ENCODE measurements at places on chromosomes 5 and 9.

GRCh38 chr9:72982146-72982799 is 29.4 kb upstream of the ALDH1A1 start:
- DNase-seq, result no peak

- no peak for DNase-seq
These were observed 118.6 kb downstream of the ZSWIM6 start for GRCh38 chr5:61450493-61451279.

GRCh38 chr9:6598249-6598725 is 47.2 kb downstream of the GLDC start:
- no peak for DNase-seq

DNA sequence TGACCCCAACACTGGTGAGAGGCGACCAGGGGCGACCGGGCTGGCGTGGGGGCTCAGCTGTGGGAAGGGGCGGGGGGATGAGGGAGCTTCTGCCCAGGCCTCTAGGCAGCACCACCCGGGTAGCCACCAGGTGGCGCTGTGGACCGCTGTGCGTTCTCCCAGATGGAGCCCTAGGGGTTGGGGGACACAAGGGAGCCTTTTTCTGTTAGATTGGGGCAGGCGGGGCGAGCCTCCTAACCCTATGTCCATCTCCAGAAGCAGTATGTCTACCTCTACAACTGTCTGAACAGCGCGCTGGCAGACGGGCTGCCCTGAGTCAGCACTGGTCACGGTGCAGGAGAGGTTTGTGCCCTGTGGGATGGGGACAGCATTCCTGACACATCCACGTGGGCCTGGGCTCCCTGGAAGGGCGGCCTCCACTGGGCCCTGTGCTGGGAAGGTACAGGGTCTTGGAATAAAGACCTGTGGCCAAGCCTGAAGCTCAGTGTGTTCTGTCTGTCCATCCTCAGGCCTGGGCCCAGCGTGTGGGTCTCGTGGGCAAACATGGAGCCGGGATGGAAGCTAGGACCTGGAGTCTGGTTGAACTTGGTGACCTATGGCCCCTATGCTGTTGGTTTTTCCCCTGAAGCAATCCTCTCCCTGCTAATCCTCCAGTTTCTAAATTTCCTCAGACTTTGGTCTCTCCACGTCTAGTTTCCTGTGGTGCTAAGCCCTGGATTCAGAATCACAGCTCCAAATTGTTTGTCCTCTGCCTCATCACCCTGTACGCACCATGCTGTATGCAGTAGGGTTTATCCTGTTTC is 23.1 kb upstream of the SPTLC1 start:
- DNase-seq, result peak; percentile 62

- DNase-seq, result peak; percentile 14
These were observed 54.5 kb upstream of the FST start for GRCh38 chr5:53425687-53426511.

- no peak for DNase-seq
These were observed 293.7 kb downstream of the KIF4B start for GRCh38 chr5:155307229-155307628.

GRCh38 chr9:13429301-13430190 is 150.1 kb upstream of the MPDZ start:
- no peak for DNase-seq

GRCh38 chr9:6079386-6079785 is 64.0 kb upstream of the RANBP6 start:
- DNase-seq, result no peak

Measured in HuH-7.5 (cell line).